Small intestine (tissue), 16 donors: ENCODE measurements at places on chromosomes 2 and 18.

GRCh38 chr2:232521959-232522622, 1.9 kb downstream of the PRSS56 start:
- H3K4me1 ChIP-seq: no peaks in the 10 kb centered on the region
- peak overlapping the region; percentile 8 for H3K4me3 ChIP-seq
- no peak overlapping the region for H3K27ac ChIP-seq
- no peaks in the 10 kb centered on the region for H3K36me3 ChIP-seq
- H3K27me3 ChIP-seq: peaks cover 23% of the 10 kb centered on the region

GRCh38 chr2:118967124-118967880, 25.3 kb downstream of the MARCO start:
- no peaks in the 10 kb centered on the region for H3K4me1 ChIP-seq
- H3K27ac ChIP-seq: no peak overlapping the region
- peaks cover 2% of the 10 kb centered on the region for H3K27me3 ChIP-seq
- no peak overlapping the region for H3K4me3 ChIP-seq

DNA sequence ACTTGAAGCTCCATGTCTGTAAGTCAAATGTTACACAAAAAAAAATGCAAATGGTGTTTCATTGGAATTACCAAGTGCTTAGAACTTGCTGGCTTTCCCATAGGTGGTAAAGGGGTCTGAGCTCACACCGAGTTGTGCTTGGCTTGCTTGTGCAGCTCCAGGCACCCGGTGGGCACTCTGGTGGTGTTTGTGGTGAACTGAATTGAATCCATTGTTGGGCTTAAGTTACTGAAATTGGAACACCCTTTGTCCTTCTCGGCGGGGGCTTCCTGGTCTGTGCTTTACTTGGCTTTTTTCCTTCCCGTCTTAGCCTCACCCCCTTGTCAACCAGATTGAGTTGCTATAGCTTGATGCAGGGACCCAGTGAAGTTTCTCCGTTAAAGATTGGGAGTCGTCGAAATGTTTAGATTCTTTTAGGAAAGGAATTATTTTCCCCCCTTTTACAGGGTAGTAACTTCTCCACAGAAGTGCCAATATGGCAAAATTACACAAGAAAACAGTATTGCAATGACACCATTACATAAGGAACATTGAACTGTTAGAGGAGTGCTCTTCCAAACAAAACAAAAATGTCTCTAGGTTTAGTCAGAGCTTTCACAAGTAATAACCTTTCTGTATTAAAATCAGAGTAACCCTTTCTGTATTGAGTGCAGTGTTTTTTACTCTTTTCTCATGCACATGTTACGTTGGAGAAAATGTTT, 97.9 kb upstream of the IL1R2 start:
- H3K4me1 ChIP-seq: no peaks in the 10 kb centered on the region
- no peaks in the 10 kb centered on the region for H3K36me3 ChIP-seq
- no peak overlapping the region for H3K27ac ChIP-seq
- DNase-seq: no peak
- no peaks in the 10 kb centered on the region for H3K27me3 ChIP-seq

DNA sequence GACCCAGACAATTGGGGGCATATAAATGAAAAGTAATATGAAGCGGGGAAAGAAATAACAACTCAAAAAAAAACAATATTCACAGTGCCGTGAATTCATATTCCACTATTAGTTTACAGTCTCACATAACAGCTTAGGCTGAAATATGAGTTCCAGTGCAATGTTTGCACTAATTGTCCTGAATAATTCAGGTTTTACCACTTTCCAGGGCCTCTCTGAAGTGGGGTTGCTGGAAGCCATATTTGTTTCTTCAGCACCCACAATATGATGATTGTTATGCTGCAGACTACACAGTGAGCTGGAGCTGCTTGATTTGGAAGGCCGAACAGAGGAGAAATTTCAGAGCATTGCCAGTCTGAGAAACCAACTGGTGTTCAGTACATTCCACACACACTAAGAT, 894.5 kb upstream of the ACVR2A start:
- DNase-seq: no peak
- no peak overlapping the region for H3K4me3 ChIP-seq
- no peak overlapping the region for H3K27ac ChIP-seq
- H3K4me1 ChIP-seq: no peaks in the 10 kb centered on the region
- no peaks in the 10 kb centered on the region for H3K27me3 ChIP-seq
- no peaks in the 10 kb centered on the region for H3K36me3 ChIP-seq

DNA sequence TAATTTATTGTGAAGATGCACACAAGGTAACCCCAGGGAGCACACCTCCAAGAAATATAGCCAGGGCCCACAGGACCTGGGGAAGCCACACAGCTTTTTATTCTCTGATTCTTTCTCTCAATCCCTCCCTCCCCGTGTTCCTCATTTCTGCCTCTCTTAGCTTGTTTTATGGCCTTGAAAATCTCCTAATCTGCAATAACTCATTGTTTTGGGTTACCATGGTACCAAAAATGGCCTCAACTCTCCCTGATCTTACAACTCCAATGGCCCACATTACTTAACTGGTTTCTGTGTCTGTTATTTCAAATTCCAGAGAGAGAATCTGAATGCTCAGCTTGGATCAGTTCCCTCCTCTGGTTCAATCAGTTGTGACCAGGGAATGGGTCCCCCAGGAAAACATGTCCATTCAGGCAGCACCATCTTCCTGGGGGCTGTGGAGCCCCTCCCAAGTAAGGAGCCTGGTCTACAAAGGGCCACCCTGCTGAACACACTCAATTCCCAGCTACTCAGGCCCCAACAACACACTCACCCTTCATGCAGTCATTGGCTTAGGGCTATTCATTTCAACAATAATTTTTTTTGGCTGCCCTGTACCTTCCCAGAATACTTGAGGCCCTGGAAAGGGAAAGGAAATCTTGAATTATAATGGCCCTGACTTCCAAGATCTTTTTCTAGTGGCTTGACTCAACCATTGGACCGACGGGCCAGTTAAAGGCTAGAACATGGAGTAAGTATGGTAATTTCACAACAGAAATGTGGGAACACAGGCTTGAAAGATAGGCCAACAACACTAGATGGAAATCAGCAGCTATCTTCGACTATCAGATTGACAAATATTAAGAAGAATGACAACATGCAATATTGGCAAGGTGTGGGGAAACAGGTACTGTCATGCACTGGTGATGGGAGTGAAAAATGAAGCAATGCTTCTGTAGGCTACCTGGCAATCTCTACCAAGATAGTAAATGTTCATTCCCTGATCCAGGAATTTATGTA, 41.6 kb upstream of the ST3GAL5 start:
- H3K27ac ChIP-seq: no peak overlapping the region
- H3K4me3 ChIP-seq: no peak overlapping the region
- peaks cover 4% of the 10 kb centered on the region for H3K27me3 ChIP-seq
- no peak for DNase-seq
- no peaks in the 10 kb centered on the region for H3K4me1 ChIP-seq

DNA sequence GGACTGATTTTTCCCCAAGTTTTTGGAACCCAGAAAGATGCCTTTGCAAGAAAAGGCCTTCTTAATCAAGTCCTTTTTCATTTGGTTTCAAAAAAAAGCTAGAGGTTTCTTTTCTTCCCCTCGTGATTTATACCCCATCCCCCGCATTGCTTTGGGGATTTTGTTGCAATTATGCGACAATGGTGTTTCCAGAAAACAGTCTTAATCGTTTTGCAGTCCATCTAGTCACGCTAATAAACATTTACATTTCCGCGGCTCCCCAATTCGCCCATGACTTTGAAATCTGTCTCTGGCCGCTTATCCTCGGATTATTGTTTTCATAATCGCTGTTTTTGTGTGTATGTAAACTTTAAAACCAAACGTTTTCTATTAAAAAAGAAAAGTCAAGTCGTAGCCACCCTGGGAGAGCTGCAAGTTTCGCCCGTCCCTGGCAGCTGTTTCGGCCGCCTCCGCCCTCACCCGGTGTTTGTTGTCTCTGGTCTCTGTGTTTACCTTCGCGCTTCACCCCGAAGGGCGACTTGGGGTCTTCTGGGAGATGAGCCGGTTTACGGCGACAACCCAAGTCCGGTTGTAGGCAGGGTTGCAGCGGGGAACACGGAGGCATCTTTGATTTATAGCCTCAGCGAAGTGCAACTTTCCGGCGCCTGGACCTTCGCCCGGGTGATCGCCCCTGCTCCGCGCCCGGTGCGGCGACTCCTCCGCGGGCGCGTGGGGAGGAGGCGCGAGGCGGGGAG, 667 bp downstream of the SP9 start:
- H3K27ac ChIP-seq: no peak overlapping the region
- DNase-seq: no peak
- no peaks in the 10 kb centered on the region for H3K36me3 ChIP-seq
- H3K4me3 ChIP-seq: peak overlapping the region; percentile 33
- H3K4me1 ChIP-seq: peaks cover 30% of the 10 kb centered on the region

- H3K27ac ChIP-seq: peak overlapping the region; percentile 75
- H3K4me1 ChIP-seq: peaks cover 2% of the 10 kb centered on the region
- peak overlapping the region; percentile 44 for H3K4me3 ChIP-seq
Observed at GRCh38 chr2:176129813-176130146, 275 bp downstream of the HOXD8 start.

GRCh38 chr2:241111440-241111805, 9.3 kb upstream of the MTERF4 start:
- no peaks in the 10 kb centered on the region for H3K4me1 ChIP-seq
- H3K27me3 ChIP-seq: no peaks in the 10 kb centered on the region
- no peak overlapping the region for H3K4me3 ChIP-seq
- H3K36me3 ChIP-seq: peaks cover 48% of the 10 kb centered on the region
- H3K27ac ChIP-seq: no peak overlapping the region

- H3K4me3 ChIP-seq: no peak overlapping the region
- no peak overlapping the region for H3K27ac ChIP-seq
- H3K4me1 ChIP-seq: peaks cover 4% of the 10 kb centered on the region
- no peaks in the 10 kb centered on the region for H3K27me3 ChIP-seq
- DNase-seq: no peak
Observed at GRCh38 chr18:7941533-7941932, 374.4 kb downstream of the PTPRM start.

GRCh38 chr2:235085476-235085875, 133.7 kb downstream of the SH3BP4 start:
- H3K36me3 ChIP-seq: no peaks in the 10 kb centered on the region
- no peak for DNase-seq
- H3K27me3 ChIP-seq: no peaks in the 10 kb centered on the region
- H3K4me1 ChIP-seq: peaks cover 5% of the 10 kb centered on the region
- H3K27ac ChIP-seq: no peak overlapping the region
